Right renal cortex interstitium (tissue), 3 donors: ENCODE measurements at places on chromosomes 7 and 10.

GRCh38 chr7:140638173-140638791, 2.3 kb downstream of the DENND2A start:
- no peak for DNase-seq

DNA sequence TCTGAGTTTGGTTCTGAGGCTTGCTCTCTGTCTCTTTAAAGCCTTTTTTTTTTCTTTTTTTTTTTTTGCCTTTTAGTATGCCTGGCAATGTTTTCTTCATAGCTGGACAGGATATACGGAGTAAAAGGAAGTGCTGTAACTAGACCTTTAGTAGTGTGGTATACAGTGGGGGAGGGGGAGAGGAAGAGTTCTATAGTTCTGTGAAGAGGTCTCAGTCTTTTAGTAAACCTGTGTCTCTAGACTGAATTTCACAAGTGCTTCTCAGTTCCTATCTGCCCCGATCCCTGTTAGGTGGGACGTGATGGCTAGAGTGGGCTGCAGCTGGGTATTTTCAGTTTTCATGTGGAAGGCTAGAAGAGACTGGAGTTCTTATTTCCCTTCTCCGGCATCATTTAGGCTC, 3.1 kb upstream of the ABCC2 start:
- no peak for DNase-seq

DNA sequence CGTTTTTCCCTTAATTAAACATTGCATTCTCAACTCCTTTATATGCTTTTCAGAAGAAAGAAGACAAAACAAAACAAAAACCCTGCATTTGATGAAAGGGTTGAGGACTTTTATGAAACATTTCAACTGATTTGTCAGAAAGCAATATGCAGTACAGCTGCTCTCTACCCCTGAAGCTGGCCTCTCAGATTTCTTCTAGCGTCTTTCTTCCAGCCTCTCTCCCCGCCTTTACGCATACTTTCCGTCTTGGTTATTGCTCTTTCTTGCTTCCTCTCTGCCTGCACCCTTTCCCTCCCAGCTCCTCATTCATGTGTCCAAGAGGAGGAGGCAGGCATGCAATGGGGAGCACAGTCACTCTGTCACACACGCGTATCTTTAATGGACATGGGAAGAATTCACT, 91.0 kb upstream of the COL1A2 start:
- DNase-seq: no peak

- DNase-seq: no peak
These were observed 262.2 kb downstream of the WDR11 start for GRCh38 chr10:121113385-121113696.

- DNase-seq: no peak
These were observed 326.9 kb downstream of the PLXNA4 start for GRCh38 chr7:132249256-132249971.
